Hematopoietic multipotent progenitor cell treated with erythropoietin and hydrocortisone succinate and interleukin-3 and kit ligand, for 15 days (in vitro differentiated cells): ENCODE measurements at places on chromosomes 11 and 22.

- no peak for DNase-seq
Observed at GRCh38 chr22:20946080-20946986, 20.7 kb upstream of the AIFM3 start.

- no peak for DNase-seq
Observed at GRCh38 chr11:114033066-114033465, 26.4 kb upstream of the ZBTB16 start.

DNA sequence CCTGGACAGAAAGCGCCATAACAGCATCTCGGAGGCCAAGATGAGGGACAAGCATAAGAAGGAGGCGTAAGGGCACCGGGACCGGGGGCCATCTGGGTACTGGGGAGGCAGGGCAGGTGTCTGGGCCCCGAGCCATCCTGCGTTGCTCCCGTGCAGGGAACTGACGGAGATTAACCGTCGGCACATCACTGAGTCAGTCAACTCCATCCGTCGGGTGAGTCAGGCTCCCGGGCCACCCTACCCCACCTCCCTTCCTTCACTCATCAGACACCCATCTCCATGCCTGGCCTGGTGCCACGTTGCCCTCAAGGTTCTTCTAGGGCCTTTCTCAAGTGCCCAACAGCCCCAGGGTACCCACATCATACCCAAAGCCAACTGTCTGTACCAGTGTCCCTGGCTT, 15.0 kb downstream of the PLCB3 start:
- no peak for DNase-seq

GRCh38 chr11:121194731-121195596, 93.9 kb downstream of the TECTA start:
- DNase-seq = peak; percentile 75

DNA sequence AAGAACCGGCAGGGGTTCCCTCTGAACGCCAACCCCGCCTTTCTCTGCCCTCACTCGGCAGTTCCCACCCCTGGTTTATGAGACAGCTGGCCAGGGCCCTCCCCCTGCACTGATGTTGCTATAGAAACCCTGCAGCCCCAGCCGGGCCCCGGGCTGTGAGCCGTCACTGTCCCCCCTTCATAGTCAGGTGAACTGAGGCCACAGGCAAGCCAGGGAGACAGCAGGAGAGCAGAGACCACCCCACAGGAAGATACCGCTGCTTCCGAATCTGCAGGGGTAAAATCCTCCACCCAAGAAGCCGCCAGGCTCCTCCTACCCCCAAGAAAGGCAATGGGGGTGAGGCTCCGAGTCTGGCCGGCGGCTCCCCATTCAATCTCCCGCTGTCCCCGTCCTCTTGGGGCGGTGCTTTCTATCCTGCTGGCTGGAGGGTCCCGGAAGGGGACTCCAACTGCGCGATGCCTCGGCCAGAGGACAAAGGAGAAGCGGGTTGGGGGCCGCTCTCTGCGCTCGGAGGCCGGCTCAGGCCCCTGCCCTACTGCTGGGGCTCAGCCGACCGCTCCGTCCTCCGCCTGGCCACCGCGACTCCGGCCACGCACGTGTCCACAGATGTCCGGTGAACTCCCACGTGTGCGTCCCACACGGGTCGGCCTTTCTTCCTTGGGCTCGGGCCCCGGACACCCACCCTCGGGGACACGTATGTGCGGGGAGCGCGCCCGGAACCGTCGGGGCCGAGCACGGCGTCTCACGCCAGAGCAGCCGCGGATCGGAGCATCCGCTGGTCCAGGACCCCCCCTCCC, 587 bp downstream of the SLC25A22 start:
- DNase-seq = peak; percentile 41

- no peak for DNase-seq
Observed at GRCh38 chr11:97814325-97814959, 1206.3 kb upstream of the CNTN5 start.

DNA sequence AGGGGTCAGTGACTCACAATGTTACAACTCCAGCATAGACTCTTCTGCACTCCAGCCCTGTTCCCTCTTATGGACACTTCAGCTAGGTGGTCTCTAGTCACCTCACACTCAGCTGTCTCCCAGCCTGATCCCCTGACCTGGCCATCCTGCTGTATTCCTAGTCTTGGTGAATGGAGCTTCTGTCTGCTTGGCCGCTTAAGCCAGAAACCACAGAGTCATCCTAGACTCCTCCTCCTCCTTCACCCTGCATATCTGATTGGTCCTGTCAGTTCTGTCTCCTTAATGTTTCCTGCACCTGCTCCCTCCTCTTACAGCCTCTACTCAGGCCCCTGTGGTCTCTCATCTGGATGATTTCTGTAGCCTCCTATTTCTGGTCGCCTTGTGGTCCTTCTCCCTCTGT, 144.9 kb downstream of the HIPK3 start:
- DNase-seq = no peak

DNA sequence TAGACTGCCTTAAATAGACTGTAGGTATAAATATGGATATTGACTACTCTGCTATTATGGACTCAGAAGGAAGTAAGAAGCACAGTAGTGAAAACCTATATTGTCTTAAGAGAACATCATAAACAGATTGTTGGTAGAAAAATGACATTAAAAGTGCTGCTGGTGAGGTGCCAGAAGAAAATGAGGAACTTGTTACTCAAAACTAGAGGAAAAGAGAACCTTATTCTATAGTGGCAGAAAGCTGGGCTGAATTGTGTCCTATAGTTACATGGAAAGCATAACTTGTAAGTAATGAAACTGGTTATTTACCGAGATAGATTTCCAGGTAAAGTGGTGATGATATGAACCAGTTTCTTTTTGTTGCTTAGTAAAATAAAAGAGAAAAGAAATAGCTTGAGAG, 109.7 kb upstream of the CTSC start:
- no peak for DNase-seq

DNA sequence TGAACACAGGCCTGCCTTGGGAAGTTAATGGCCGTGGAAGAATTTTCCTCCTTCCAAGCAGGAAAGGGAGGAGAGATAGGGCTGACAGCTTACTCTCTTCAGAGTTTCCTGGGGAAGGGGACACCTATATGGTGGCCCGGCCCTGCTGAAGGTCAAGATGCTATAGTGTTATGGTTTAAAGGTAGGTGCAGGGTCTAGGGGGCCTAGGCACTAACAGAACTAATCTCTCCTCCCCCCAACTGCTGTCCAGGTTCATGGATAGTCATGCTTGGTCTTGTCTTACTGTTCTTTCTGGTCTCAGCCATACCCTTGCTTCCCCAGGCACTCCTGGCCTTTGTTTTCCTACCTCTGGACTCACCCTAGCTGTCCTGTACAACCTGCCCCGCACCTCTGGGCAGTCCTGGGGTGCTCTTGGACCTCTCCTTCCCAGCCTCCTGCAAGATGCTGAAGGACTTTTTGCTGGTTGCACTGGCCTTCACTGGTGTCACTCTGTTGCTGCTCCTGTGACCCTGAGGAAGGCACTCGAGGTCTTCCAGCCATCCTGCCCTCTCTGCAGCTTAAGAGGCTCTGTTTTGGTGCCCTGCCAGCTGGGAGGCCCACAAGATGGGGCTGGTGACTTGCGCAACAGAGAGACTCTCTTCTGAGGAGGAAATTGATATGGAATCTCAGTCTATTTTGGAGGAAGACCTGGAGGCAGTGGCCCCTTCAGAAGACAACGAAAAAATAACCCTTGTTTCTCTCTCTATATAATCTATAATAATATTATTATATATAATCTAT, 17.9 kb downstream of the SEC14L3 start:
- DNase-seq = peak; percentile 68

GRCh38 chr22:46467006-46467405, 70.4 kb downstream of the CELSR1 start:
- no peak for DNase-seq

DNA sequence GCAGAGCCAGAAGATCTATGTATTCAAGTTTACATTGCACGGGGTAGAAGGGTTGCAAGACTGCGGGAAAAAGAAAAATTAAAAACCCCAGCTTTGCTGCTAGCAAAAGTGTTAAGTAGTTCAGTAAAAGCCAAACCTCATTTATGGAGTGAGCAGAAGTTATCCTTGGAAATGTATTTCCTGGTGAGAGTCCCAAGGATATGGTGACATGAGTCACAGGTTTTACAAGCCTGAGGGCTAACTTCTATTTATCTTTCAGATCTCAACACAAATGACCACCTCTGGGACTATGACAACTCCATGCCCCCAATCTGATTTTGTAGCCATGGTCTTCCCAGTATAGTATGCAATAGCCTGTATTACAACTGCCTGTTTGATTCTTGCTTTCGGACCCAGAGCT, 26.1 kb downstream of the ABTB2 start:
- DNase-seq = no peak

DNA sequence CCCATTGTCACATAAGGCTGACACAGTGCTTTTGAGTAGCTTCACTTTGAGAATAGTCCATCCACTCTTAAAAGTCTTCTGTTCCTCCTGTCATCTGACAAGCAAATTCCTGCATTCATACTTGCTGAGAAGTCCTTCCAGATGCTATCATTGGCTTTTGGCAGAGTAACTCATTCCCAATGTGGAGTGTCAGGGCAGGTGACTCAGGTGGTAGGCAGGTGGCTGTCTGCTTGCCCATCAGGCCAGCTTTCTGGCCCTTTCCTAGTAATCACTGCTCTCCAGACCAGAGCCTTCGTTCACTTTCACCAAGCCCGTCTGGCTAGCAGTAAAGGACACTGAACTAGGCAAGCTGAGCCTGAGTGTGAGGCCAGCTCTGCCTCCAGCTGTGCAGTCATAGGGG, 162.5 kb upstream of the CCDC90B start:
- DNase-seq = no peak

- DNase-seq = no peak
Observed at GRCh38 chr22:27526901-27527300, 274.7 kb downstream of the MN1 start.

DNA sequence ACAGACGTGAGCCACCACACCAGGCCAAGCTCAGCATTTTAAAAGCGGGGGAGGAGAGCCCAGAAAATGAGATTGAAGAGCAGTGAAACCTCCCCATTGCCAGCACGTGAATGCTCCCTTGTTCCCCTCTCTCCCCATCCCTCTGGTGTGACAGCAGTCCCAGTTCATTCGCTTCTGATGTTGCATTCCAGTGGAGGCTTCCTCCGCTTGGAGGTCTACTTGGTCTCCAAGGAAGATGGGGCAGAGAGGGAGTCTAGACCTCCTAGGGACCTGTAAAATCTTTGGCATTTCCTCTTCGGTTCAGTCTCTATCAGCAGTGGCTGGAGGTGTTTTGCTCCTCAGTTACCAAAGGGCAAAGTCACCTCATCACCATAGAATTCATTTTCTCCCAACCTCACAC, 30.2 kb upstream of the EP300 start:
- no peak for DNase-seq

GRCh38 chr11:120835601-120836228, 188.2 kb upstream of the TBCEL start:
- no peak for DNase-seq

- DNase-seq = no peak
Observed at GRCh38 chr11:106344394-106344793, 266.9 kb downstream of the AASDHPPT start.

- DNase-seq = no peak
Observed at GRCh38 chr22:42895087-42895486, 38.0 kb upstream of the ARFGAP3 start.

GRCh38 chr22:24810043-24810749, 4.2 kb downstream of the SGSM1 start:
- DNase-seq = no peak

DNA sequence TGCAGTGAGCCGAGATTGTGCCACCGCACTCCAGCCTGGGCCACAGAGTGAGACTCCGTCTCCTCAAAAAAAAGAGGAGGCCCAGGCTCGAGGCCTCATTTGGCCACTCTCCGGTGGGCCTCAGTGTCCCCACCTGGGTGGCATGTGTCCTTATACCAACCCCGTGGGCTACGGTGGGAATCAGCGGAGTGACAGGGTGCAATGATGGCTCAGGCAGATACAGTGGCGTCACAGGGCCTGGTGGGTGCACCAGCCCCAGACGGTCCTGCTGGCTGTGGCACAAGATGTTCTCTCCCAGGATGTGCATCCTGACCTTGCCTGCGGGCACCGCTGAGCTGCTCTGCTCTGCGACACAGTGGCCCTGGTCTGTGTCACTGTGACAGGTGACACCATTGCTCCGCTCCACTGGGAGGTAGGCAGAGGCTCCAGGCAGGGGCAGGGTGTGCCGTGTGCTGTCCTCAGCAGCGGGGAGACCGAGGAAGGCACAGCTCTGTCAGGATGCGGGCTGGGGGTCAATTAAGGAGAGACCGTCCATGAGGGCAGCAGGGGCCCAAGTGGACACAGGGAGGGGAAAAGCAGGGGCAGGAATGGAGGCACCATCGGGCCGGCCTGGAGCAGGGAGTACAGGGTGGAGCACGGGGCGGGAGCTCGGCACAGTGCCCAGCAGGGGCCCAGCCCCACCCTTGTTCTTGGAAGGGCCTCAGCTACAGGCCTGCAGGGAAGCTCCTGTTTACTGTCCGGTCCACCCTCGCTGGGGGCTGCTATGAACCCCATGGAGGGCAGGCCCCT, 21.7 kb upstream of the TH start:
- peak; percentile 32 for DNase-seq

DNA sequence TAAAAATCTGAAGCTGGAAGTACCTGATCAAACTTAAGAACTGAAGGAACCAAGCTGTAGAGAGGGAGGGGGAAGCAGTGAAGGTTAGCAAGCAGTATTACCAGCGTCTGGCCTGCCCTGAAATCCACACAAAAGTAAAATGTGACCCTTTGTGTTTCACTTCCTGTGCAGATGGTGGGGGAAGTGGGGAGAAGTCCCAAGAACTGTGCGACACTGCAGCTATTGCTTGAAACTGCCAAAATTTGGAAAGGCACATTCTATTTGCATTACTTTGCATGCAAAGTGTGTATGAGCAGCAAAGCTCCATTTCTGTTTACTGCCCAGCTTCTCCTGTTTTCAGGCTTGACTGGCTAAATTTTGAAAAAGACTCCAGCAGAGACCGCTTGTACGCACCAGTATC, 72.1 kb upstream of the BMAL1 start:
- no peak for DNase-seq

GRCh38 chr22:27416511-27417420, 384.8 kb downstream of the MN1 start:
- peak; percentile 41 for DNase-seq

GRCh38 chr22:48450188-48450825, 1377.4 kb downstream of the BRD1 start:
- no peak for DNase-seq

GRCh38 chr22:19143967-19144400, 467 bp downstream of the ESS2 start:
- peak; percentile 20 for DNase-seq

- DNase-seq = no peak
Observed at GRCh38 chr11:60056349-60056969, at the start of gene MS4A3. TSS of gene MS4A3 (plus strand) at chr11:60056665. CDS start at chr11:60061161, 4,496 bp downstream.

GRCh38 chr11:11477695-11478420, 124.8 kb upstream of the CSNK2A3 start:
- DNase-seq = no peak

- no peak for DNase-seq
Observed at GRCh38 chr11:44761551-44761961, 34.8 kb downstream of the TSPAN18 start.

- DNase-seq = no peak
Observed at GRCh38 chr11:12386745-12387144, 9.4 kb downstream of the PARVA start.

GRCh38 chr11:46290598-46291309, 13.3 kb downstream of the CREB3L1 start:
- DNase-seq = no peak

GRCh38 chr22:41197038-41197972, 7.8 kb upstream of the L3MBTL2 start:
- DNase-seq = peak; percentile 78
